T-helper 17 cell (primary cell): ENCODE measurements at places on chromosomes 1 and 21.

DNA sequence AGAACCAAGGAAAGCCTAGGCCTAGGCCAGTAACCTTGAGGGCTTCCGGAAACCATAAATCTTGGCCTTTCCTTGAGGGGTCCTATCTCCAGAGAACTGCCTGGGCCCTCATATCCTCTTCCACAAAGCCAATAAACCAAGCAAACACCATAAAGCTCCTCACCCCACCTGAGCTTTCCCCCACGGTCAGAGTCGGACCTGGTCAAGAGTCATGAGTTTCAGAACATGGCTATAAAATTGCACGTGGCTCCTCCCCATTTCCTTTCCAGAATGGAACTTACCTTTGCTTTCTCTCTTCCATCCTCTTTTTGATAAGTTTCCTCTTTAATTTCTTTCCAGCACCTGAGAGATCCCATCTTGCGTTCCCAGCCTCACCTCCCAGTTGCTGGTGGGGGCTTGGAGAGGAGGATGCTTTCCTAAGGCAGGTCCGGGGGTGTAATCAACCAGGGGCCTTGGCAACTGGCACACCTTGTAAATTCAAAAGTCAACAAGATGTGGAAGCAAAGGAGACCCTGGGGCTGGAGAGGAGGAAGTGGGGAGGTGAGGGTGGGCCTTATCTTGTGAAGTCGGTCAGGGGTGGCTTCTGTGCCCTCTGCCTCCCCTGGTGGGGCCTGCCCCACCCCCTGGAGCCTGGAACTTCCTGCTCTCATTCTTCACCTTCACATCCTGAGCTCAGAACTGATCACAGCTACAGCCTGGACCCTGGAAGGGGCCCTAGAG lies 259.9 kb downstream of the FOXD2 start:
- DNase-seq: no peak

DNA sequence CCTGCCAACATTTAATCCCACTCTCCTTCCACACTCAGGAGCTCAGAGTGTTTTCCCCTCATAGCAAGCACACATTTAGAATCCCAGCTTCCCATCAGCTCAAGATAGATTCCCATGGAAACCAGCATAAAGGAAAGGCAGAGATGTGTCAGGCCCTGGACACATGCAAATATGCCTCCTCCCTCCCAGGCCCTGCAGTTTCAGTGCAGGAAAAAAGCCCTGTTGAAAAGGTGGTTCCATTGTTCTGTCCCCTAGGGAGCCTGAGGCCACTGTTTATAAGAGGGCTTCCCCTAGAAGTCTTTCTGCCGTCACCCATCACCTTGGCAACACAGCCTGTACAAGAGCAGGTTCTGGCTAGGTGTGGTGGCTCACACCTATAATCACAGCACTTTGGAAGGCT lies 3.6 kb downstream of the CACNA1S start:
- DNase-seq: no peak

GRCh38 chr1:36355811-36356210 lies 29.9 kb downstream of the STK40 start:
- no peak for DNase-seq

DNA sequence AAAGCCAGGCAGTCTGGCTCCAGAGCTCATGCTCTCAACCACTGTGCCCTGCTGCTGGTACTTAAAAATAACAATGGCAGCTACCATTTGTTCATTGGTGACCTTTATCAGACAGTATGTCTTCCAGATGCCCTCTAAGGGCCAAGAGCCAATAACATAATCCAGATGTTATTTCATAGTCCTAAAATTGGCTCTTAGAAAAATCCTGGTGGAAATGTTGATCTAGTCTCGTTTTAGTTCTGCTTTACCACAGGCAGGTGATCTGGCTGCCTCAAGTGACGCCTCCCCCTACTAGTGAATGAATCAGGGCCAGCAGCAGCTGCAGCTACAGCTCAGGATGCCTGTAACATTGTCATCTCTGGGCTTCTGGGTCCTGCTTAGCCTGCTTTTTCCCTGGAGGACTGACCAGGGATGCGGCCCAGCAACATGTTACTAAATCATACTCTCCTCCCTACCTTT lies 12.6 kb upstream of the HMGN2 start:
- no peak for DNase-seq

DNA sequence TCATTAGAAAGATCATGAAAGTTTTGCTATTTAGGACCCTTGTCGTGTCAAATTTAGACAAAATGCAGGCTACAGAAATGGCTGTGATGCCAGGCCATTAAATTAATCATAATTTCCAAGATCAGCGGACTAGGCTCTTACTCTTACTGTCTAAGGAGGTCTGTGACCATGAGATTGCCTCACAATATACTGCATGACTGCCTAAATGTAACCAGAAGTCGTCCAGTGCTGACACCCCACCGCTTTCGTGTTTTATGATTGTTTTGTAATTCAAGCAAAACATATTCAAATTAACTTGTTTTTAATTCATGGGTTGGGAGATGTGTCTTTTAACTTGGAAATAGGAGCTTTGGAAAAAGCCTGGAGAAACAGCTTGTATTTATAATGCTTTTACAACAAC lies 947.5 kb downstream of the BRINP3 start:
- no peak for DNase-seq

GRCh38 chr1:92488832-92489231 lies 2.1 kb upstream of the GFI1 start:
- no peak for DNase-seq

- no peak for DNase-seq
Observed at GRCh38 chr1:55179177-55179835, 35.9 kb downstream of the USP24 start.

GRCh38 chr1:24535021-24535424 lies 20.9 kb upstream of the NCMAP start:
- DNase-seq: peak; percentile 68

DNA sequence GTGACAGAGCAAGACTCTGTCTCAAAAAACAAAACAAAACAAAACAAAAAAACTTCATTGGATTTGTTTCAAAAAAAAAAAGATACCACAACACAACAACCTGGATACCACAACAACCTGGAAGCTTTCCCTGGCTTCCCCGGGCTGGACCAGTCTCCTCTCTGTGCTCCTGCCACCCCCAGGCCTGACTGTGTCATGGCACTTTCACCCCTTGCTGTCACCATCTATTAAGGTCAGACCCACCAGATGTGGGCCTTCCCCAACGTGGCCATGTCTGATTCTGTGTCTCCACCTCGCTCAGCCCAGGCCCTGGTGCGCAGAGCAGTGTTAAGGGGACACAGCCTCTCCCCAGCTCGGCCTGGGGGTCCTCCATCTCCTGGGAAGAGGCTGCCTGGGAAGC lies 28.3 kb upstream of the ACOT11 start:
- DNase-seq: no peak

DNA sequence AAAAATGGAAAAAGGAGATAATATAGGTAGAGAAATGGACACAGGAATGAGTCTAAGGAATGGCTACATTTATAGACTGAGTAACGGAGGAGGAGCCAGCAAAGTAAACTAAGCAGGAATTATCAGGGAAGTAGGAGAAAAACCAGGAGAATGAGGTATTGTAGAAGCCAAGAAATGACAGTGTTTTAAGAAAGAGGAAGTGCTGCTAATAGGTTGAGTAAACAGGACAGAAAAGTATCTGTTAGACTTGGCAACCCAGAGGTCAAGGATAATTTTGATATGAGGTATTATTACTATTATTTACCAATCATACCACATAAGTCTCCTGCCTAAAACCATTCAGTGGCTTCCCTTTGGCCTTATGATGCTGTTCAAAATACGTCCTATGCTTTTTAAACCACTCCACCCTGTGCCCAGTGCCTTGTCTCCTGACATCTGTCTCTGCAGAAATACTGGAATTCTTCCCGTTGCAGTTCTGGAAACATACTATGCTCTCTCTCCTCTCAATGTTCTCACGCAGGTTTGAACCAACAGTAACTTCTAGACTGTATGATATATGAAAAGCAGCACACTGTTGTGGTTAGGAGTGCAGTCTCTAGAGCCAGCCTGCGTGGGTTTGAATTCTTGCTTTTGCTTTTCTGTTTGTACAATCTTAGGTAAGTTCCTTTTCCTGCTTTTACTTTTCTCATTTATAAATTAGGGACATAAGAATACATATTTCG lies 24.6 kb upstream of the NEK7 start:
- DNase-seq: no peak

- DNase-seq: no peak
Observed at GRCh38 chr1:44401256-44402228, 3.5 kb upstream of the RNF220 start.

GRCh38 chr1:78255383-78255782 lies 209.6 kb downstream of the GIPC2 start:
- no peak for DNase-seq
